ENCODE measurements at places on chromosomes 6 and 20. TPM values are rescaled to one million over a fixed set of nuclear protein-coding genes. Genes with fewer than 3 reads are reported as not detected.

The TXLNB gene
- total RNA-seq, result 2.1 TPM

GRCh38 chr6:76072562-76072961, at the start of gene IMPG1:
IMPG1 (minus strand) TSS chr6:76072662; CDS start chr6:76072488, 174 bp downstream.
- DNase-seq, result no peak

GRCh38 chr6:165746331-165746730, 83.3 kb upstream of the PDE10A start:
- no peak for DNase-seq

The TSHZ2 gene
- 10.3 TPM for total RNA-seq

DNA sequence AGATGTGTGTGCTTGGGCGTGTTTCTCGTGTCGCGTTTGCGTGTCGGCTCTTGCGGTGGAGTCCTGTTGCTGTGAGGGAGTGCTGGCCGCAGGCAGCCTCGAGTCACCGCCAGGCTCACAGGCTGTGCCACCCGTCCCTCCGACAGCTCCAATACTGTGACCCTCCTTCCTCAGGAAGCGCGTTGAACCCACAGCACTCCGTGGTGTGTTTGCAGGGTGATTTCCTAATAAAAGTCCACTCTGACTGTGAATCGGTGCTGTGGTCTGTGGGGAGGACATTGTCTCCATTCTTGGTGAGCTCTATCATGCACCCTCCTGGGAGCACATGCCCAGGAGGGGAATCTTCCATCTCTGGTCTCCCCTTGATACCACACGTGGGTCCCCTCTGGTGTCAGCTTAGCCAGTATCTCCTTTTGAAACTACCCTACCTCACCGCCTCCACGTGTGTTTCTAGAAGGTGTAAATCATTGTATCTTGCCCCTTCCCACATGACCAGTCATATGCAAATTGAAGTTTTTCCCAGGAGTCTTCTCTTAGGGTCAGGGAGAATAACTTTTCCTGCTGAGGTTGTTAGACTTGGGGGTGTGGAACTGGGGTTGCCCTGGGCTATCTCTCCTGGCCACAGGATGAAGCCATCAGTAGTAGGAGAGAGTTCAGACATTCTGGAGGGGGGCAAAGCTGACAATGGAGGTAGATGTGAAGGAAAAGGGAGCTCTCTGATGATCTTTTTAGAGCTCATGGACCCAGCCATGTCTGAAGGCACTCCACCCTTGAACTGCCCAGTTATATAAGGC, 13.3 kb upstream of the PCMTD2 start:
- DNase-seq, result no peak
